ENCODE measurements at places on chromosomes 2 and 18.

GRCh38 chr18:49638209-49638785 is 76.4 kb downstream of the LIPG start:
- DNase-seq: no peak

DNA sequence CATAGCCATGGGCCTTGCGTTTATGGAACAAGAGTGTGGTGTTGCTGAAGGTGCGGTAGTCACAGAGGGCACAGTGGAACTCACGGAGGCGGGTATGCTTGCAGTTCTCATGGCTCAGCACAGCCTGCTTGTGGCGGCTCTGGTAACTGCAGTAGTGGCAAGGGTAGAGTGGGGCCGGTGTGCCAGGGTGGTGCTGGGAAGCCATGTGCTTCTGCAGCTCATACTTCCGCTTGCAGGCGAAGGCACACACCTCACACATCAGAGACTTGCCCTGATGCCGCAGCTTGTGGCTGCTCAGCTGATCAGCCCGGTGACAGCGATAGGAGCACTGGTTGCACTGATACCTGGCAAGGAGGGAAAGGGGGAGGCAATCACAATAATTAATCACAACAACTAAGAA is 14.7 kb downstream of the ZNF142 start:
- DNase-seq: no peak

DNA sequence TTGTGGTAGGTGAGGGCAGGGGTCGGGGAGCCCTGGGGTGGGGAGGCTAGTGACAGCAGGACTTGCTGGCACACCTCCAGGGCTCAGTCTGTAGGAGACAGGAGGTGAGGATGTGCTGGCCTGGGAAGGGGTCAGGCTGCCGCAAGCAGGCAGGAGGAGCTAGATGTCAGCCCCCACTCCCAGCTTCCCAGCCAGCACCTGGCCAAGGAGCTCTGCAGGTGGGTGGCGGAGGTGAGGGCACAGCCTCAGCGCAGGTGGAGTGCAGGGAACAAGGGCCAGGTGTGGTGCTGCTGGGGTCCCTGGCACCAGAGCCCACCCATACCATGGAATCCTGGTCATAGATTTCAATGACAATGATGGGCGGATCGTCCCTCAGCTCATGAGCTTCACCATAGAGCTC is 2.9 kb downstream of the OTOF start:
- no peak for DNase-seq

- DNase-seq: no peak
Observed at GRCh38 chr18:41071826-41072225, 883.2 kb upstream of the PIK3C3 start.

DNA sequence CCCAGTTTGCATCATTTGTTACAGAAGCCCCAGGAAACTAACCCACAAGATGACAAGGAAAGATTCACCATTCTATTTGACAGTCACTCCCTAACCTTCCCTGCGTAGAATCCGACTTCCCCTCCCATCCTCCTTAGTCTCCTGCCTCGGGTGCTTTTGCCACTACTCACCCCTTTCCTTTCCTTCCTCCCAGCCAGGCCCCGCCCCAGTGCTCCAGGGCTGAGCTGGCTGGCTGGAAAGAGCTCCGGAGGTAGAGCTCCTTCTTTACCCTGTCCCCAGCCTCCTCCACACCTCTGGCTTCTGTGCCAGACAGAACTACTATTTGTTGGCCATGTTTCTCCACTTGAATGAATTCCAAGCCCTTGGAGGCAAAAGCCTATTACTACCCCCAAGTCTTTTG is 317.6 kb upstream of the NCKAP5 start:
- DNase-seq: no peak
